Activated CD4-positive, alpha-beta T cell treated with anti-CD3 and anti-CD28 coated beads for 4 hours (primary cell): ENCODE measurements at places on chromosomes 1 and 21.

GRCh38 chr1:200333329-200333728 is 76.5 kb downstream of the ZNF281 start:
- no peak for DNase-seq

DNA sequence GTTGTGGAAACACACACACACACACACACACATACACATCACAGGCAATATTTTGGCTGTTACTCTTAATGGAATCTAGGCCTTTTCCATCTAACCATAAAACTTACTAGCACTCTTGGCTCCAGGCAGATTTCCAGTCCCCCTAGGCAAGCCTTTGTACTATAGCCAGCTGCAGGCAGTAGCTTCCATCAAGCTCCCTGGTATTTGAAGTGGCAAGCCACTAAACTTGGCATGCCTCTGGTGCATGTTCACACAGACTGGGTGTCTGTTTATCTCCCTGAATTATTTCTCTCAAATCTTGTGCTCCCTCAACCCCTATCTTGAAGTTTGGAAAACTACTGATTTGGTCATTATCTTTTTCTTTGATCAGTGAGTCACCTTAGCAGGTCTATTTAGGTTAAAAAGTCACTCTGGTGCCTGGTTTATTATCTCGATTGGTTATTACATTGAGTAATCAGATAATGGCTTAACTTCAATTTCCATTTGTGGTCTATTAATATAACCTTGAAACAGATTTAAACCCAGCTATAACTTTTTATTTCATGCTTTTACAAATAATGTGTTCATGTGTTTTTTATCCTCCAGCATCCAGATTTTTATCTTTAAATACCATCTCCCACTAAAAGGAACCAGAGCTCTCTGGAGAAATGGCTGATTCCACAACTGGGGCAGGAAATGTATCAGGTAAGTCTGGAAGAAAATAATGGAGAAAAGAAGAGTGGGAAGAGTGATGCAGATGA is 2.7 kb upstream of the RBM15 start:
- DNase-seq, result no peak

DNA sequence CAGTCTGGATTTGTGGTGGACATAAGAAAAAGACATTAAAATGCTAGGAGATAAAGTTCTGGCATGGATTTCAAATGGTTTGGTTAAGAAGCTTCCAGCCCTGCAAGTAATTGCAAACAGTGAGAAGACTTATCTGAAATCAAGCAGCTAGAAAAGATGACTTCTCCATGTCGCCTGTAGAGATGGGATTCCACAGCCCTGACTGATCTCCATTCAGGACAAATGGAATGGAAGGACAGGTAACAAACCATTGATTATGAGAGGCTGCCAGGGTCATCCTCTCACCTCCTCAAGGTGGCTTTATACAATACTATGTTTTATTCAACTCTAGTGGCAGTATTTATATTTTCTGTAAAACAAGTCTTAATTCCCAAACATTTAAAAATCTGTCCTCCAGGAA is 237.9 kb downstream of the HLX start:
- no peak for DNase-seq

- no peak for DNase-seq
Observed at GRCh38 chr1:238485912-238486209, 595.1 kb upstream of the ZP4 start.

DNA sequence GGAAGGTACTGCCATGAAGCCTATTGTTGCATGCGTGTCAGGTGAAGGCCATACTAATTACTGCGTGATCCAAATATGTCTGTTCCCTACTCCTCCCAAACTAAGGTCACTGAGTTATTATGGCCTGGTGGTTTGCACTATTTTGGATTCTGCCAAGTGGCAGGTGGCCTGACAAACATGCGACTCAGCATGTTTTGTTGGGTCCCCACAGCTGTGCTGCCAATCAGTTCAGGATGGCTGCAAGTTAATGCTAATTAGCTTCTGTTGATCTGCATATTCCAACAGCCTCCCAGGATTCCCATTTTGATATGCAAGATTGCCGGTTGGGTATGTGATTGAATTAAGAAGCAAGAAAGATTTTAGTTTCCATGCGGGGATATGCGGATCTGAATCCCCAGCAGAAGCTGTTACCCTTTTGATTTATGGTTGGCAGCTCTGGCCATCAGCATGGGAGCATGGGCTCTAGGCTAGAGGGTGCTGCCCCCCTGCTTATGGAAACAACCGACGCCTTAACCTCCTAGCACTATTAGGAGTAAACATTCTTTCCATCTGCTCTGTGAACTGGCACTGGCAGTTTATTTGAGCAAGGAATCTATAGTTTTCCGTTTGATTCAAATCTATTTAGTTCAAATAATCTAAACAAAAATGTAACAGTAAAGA is 429.8 kb upstream of the C1orf87 start:
- no peak for DNase-seq

GRCh38 chr1:229410370-229410691 is 23.6 kb downstream of the ACTA1 start:
- no peak for DNase-seq
